ENCODE measurements at places on chromosomes 12 and 14. TPM values are rescaled to one million over a fixed set of nuclear protein-coding genes. Genes with fewer than 3 reads are reported as not detected.

The EXOC3L4 gene
- total RNA-seq, result not detected

The EML1 gene
- 39.5 TPM for total RNA-seq

DNA sequence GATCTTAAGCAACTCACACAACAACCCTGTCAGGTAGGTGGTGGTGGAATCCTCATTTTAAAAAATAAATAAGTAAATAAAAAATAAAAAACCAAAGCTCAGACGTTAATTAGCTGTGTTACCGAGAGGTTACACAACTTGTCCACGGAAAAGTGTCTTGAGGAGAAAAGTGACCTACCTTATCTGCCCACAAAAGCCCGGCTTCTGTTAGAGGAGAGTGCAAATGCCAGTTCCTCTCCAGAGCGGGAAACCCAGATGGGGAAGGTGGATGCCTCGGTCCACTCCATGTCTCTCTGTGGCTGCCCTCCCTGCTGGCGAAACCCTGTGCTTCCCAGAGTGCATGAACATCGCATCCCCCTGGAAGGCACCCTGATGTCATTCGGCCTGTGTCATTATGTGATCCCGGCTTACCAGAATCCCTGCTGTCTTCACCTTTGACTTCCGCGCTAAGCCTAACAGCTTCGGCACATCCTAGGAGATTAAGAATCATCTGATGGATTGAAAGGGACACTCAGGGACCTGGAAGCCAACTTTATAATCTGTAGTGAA, 6.4 kb downstream of the MLXIP start:
- H3K4me1 ChIP-seq, result peaks cover 25% of the 10 kb centered on the region
- no peaks in the 10 kb centered on the region for H3K27me3 ChIP-seq
- H3K36me3 ChIP-seq, result no peaks in the 10 kb centered on the region
- H3K27ac ChIP-seq, result no peak overlapping the region
- H3K4me3 ChIP-seq, result no peak overlapping the region
- DNase-seq, result no peak

GRCh38 chr14:66141733-66142132, 344.4 kb upstream of the CCDC196 start:
- H3K27ac ChIP-seq, result no peak overlapping the region
- no peaks in the 10 kb centered on the region for H3K27me3 ChIP-seq
- no peaks in the 10 kb centered on the region for H3K4me1 ChIP-seq
- no peaks in the 10 kb centered on the region for H3K36me3 ChIP-seq
- H3K4me3 ChIP-seq, result no peak overlapping the region

DNA sequence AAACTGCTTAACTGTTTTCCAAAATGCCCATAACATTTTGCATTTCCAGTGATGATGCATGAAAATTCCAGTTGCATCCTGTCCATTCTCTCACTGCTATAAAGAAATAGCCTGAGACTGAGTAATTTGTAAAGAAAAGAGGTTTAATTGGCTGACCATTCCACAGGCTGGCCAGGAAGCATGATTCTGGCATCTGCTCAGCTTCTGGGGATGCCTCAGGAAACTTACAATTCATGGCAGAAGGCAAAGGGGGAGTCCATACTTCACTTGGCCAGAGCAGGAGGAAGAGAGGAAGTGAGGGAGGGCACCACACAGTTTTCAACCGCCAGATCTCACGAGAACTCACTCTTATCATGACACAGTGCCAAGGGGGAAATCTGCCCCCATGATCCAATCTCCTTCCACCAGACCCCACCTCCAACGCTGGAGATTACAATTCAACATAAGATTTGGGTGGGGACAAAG, 18.2 kb upstream of the CLEC2D start:
- H3K4me3 ChIP-seq, result no peak overlapping the region
- H3K4me1 ChIP-seq, result peaks cover 11% of the 10 kb centered on the region
- no peaks in the 10 kb centered on the region for H3K36me3 ChIP-seq

DNA sequence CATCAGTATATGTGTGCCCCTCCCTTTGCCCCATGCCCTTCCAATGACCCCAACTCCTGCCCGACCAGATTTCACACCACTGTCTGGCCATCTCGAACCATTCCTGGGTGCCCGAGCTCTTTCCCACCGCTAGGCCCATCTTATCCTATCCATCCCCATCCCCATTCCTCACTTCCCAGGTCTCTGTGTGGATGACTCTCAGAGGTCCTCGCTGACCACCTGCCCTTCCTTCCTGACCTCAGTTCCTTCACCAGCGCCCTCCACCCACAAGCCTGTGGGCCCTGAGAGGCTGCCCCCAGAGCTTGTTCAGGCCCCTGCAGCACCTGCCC, 49.1 kb downstream of the CYP46A1 start:
- H3K4me1 ChIP-seq, result no peaks in the 10 kb centered on the region
- no peaks in the 10 kb centered on the region for H3K36me3 ChIP-seq
- no peak overlapping the region for H3K4me3 ChIP-seq
- no peaks in the 10 kb centered on the region for H3K27me3 ChIP-seq
- DNase-seq, result no peak

The SMIM41 gene
- total RNA-seq, result 0.24 TPM

DNA sequence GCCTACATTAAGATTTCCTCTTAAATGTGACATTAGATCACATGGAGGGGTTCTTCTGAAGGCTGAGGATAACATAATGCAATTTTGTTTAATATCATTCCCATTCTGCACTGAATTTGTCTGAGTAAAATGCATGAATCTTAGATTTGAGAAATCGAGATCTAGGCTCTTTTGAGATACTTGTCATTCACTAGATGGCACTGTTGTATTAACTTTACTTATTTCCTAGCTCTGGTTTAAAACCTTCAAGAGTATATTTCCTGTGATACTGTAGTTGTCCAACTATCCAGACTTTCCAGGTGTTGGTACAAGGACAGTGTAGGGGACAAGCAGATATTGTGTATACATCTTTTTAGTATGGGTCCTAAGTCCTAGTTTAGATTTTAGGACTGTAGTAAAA, 91.7 kb upstream of the SEL1L start:
- no peaks in the 10 kb centered on the region for H3K36me3 ChIP-seq
- H3K4me1 ChIP-seq, result no peaks in the 10 kb centered on the region
- peak; percentile 49 for DNase-seq
- no peak overlapping the region for H3K4me3 ChIP-seq
- no peak overlapping the region for H3K27ac ChIP-seq

GRCh38 chr12:101703487-101703886, 6.0 kb downstream of the CHPT1 start:
- no peaks in the 10 kb centered on the region for H3K36me3 ChIP-seq
- H3K4me3 ChIP-seq, result no peak overlapping the region
- H3K27ac ChIP-seq, result no peak overlapping the region
- H3K27me3 ChIP-seq, result no peaks in the 10 kb centered on the region
- DNase-seq, result no peak
- H3K4me1 ChIP-seq, result no peaks in the 10 kb centered on the region

The LRTM2 gene
- not detected for total RNA-seq

GRCh38 chr14:21711360-21711961, 37.8 kb upstream of the OR4E1 start:
- H3K4me1 ChIP-seq, result peaks cover 14% of the 10 kb centered on the region
- DNase-seq, result peak; percentile 79
- H3K36me3 ChIP-seq, result no peaks in the 10 kb centered on the region

- H3K4me3 ChIP-seq, result no peak overlapping the region
- no peaks in the 10 kb centered on the region for H3K4me1 ChIP-seq
- peak; percentile 72 for DNase-seq
- H3K27ac ChIP-seq, result no peak overlapping the region
- H3K27me3 ChIP-seq, result no peaks in the 10 kb centered on the region
- H3K36me3 ChIP-seq, result peaks cover 28% of the 10 kb centered on the region
Observed at GRCh38 chr14:30610787-30611343, 11.3 kb upstream of the SCFD1 start.

GRCh38 chr14:103199124-103199523, 75.9 kb downstream of the TNFAIP2 start:
- peaks cover 5% of the 10 kb centered on the region for H3K4me1 ChIP-seq
- H3K4me3 ChIP-seq, result no peak overlapping the region
- H3K27ac ChIP-seq, result no peak overlapping the region
- H3K27me3 ChIP-seq, result no peaks in the 10 kb centered on the region
- DNase-seq, result no peak

- H3K27ac ChIP-seq, result no peak overlapping the region
- H3K4me3 ChIP-seq, result no peak overlapping the region
- H3K27me3 ChIP-seq, result no peaks in the 10 kb centered on the region
- H3K4me1 ChIP-seq, result no peaks in the 10 kb centered on the region
- DNase-seq, result no peak
Observed at GRCh38 chr14:73342670-73343069, 105.4 kb downstream of the PAPLN start.

DNA sequence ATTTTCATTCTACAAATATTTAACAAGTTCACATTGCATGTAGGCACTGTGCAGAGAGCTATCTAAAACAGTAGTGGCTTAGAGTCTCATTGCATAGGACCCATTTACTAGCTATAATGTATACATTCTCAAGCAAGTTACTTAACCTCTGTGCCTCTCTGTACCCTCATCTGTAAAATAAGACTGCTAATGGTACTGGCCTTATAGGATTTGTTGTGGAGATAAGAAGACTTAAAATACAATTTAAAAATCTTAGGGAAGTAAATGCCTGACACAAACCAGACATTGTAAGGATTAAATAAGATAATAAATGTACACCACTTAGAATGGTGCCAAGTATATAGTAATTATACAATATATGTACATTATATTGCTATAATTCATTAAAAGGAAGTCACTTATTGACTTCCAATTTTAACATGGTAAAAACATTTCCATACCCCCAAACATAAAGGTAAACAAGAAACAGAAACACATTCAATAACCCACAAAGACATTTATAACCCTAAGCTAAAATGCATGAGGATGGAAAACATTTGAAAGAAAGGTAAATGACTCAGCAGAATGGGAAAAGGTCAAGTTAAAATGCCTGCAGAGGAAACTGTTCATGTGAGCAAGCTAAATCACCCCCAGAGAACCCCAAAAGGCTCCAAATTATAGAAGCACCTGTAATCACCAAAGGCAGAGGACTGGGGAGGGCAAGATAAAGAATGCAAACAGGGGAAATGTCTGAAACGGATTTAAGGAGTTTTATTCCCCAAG, 30.8 kb downstream of the RPS6KA5 start:
- H3K4me3 ChIP-seq, result no peak overlapping the region
- no peaks in the 10 kb centered on the region for H3K27me3 ChIP-seq
- DNase-seq, result no peak
- no peaks in the 10 kb centered on the region for H3K36me3 ChIP-seq
- H3K4me1 ChIP-seq, result peaks cover 33% of the 10 kb centered on the region

GRCh38 chr14:69684461-69685217, 73.2 kb downstream of the SUSD6 start:
- no peak overlapping the region for H3K4me3 ChIP-seq
- no peak overlapping the region for H3K27ac ChIP-seq
- no peak for DNase-seq
- H3K27me3 ChIP-seq, result no peaks in the 10 kb centered on the region
- no peaks in the 10 kb centered on the region for H3K36me3 ChIP-seq

GRCh38 chr14:24145690-24146452, 539 bp downstream of the PSME2 start:
- H3K27me3 ChIP-seq, result no peaks in the 10 kb centered on the region
- H3K4me3 ChIP-seq, result peak overlapping the region; percentile 90
- H3K4me1 ChIP-seq, result peaks cover 12% of the 10 kb centered on the region

GRCh38 chr14:63671987-63672386, 30.3 kb upstream of the WDR89 start:
- DNase-seq, result no peak
- no peaks in the 10 kb centered on the region for H3K4me1 ChIP-seq
- H3K27me3 ChIP-seq, result no peaks in the 10 kb centered on the region
- no peaks in the 10 kb centered on the region for H3K36me3 ChIP-seq
- H3K27ac ChIP-seq, result no peak overlapping the region
- H3K4me3 ChIP-seq, result no peak overlapping the region

DNA sequence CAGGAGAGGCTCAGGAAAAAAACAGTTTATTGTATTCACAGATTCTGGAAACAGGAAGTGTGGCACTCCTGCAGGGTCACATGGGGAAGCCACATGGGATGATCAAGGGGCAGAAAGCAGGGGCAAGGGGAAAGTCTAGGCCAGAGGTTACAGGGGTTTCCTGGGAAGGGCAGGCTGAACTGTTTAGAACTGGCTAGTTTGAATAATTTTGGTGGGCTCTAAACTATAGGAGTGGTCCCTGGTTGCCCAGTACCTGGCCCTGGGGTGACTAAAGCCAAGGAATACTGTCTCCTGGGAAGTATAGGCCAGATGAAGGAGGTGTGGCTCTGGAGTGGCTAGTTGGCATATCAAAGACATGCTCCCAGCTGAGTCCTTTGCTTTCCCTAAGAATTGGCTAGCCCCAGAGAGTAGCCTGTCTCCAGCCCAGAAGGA, 169.2 kb downstream of the SLC41A2 start:
- H3K27me3 ChIP-seq, result no peaks in the 10 kb centered on the region
- no peak overlapping the region for H3K4me3 ChIP-seq
- no peaks in the 10 kb centered on the region for H3K36me3 ChIP-seq
- H3K4me1 ChIP-seq, result no peaks in the 10 kb centered on the region
- DNase-seq, result no peak

DNA sequence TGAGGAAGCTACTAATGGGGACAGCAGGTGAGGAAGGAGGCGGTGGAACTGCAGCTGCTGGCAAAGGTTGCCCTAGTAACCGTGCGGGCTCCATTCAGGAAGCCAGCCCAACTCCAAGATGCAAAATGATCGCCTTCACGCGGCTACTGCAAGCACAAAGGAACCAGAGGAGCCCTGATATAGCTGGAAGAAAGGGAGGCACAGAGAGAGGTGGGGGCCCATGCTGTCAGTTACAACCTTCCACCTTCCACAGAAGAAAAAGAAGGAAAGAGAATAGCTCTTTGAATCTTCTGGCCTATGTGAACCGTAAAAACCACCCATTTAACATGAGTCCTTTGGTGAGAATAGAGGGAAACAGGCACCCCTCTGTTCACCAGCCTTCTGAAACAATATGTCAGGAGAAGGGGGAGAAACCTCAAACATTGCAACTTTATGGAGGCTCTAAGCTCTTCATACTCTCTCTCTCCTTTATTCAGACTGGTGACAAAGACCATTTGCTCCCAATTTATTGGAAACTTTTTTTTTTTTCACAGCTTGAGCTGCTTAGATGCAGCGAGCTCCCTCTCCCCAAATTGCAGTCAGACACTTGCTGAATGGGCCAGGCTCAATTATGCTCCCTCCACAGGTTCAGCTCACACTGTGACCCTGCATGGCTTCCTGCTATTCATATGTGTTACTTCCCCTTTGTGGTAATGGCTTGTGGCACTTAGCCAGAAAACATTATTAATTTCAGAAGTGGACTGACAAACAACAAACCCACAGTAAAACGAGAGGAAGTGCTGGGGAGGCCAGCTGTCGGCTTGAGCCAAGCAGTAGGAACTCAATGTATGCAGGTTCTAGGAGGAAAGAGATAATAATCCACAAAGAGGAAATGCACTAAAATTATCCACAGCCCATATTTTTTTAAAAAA, 6.2 kb downstream of the DUSP6 start:
- peak; percentile 99 for DNase-seq
- H3K36me3 ChIP-seq, result peaks cover 42% of the 10 kb centered on the region
- no peaks in the 10 kb centered on the region for H3K27me3 ChIP-seq
- peak overlapping the region; percentile 11 for H3K4me3 ChIP-seq

- peak within 1 kb of the TSS; percentile 78 for H3K4me3 ChIP-seq
- H3K27me3 ChIP-seq, result no peaks in the 10 kb centered on the region
- H3K4me1 ChIP-seq, result peaks cover 8% of the 10 kb centered on the region
- H3K27ac ChIP-seq, result peak within 1 kb of the TSS; percentile 70
- H3K36me3 ChIP-seq, result no peaks in the 10 kb centered on the region
- DNase-seq, result peak; percentile 85
Observed at GRCh38 chr12:48350249-48351021, at the start of gene ZNF641. Gene ZNF641 (minus strand): TSS chr12:48350919. CDS start chr12:48348090, 2,829 bp downstream.

All from A673 (cell line).